ENCODE measurements at places on chromosomes 11 and 22. TPM values are rescaled to one million over a fixed set of nuclear protein-coding genes. Genes with fewer than 3 reads are reported as not detected.
A peak's percentile ranks its signal among the peaks of the same experiment; 100 is the strongest.

DNA sequence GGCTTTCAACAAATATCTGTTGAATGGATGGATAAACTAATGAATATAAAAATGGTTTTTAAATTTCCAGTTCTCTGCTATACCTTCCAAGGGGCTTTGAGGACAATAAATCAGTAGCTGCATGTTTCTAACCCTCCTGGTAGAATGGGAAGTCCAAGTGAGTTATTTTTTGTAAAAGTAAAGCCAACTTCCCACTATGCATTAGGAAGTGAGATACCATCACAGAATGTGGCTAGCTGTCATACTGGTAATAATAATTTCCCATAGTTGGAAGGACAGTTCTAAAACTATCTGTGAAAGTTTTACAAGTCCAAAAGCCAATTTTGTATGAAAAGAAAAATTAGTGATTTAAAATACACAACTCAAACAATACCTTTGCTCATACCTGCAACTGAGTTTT, 50.0 kb downstream of the TMEM123 start:
- no peaks in the 10 kb centered on the region for H3K4me1 ChIP-seq
- H3K4me3 ChIP-seq = no peak overlapping the region
- DNase-seq = no peak
- H3K27ac ChIP-seq = no peak overlapping the region
- H3K36me3 ChIP-seq = peaks cover 15% of the 10 kb centered on the region
- no peaks in the 10 kb centered on the region for H3K27me3 ChIP-seq

DNA sequence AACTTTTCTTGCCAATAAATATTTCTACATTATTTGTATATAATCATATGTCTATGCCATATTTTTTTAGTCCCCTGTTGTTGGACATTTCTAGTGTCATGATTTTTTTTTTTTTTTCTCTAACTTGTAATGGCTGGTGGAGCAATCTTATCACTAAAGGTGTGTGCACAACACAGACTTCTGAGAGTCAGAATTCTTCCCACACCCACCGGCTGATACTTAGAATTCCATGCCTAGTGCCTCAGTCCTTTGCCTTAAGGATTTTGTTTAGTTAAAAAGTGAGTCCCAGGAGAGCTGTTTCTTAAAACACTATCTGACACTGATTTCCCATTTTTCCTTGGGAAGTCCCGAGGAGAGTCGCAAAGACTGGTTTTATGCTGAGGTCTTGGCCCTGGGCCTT, 87.7 kb upstream of the BARX2 start:
- H3K36me3 ChIP-seq = no peaks in the 10 kb centered on the region
- no peak overlapping the region for H3K27ac ChIP-seq
- no peaks in the 10 kb centered on the region for H3K27me3 ChIP-seq
- H3K4me1 ChIP-seq = no peaks in the 10 kb centered on the region

- H3K4me1 ChIP-seq = no peaks in the 10 kb centered on the region
- DNase-seq = no peak
- no peak overlapping the region for H3K27ac ChIP-seq
- no peak overlapping the region for H3K4me3 ChIP-seq
- no peaks in the 10 kb centered on the region for H3K36me3 ChIP-seq
These were observed 43.2 kb upstream of the ME3 start for GRCh38 chr11:86715611-86716010.

- H3K27ac ChIP-seq = no peak overlapping the region
- peaks cover 2% of the 10 kb centered on the region for H3K27me3 ChIP-seq
- H3K4me3 ChIP-seq = no peak overlapping the region
- DNase-seq = no peak
- H3K36me3 ChIP-seq = no peaks in the 10 kb centered on the region
These were observed 204.5 kb upstream of the NAV2 start for GRCh38 chr11:19508165-19508564.

DNA sequence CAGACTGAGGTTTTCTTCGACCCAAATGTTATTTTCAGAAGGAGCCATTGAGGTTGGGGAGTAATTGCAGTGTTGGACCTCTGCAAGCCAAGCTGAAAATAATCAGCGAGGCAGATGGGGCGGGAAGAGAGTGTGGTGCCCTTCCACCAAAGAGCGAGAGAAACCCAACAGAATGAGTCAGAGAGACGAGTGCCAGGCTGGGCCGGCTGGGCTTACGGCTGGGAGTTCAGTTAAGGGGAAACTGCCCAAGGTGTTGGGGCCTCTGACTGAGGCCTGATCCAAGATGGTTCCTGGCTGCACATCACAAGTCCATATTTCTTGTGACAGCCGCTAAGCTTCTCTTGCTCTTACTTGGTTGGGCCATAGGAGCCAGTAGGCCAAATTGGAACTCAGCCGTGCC, 30.4 kb upstream of the CREB3L1 start:
- no peak overlapping the region for H3K4me3 ChIP-seq
- no peaks in the 10 kb centered on the region for H3K36me3 ChIP-seq
- no peaks in the 10 kb centered on the region for H3K27me3 ChIP-seq
- DNase-seq = no peak
- H3K27ac ChIP-seq = no peak overlapping the region
- no peaks in the 10 kb centered on the region for H3K4me1 ChIP-seq

DNA sequence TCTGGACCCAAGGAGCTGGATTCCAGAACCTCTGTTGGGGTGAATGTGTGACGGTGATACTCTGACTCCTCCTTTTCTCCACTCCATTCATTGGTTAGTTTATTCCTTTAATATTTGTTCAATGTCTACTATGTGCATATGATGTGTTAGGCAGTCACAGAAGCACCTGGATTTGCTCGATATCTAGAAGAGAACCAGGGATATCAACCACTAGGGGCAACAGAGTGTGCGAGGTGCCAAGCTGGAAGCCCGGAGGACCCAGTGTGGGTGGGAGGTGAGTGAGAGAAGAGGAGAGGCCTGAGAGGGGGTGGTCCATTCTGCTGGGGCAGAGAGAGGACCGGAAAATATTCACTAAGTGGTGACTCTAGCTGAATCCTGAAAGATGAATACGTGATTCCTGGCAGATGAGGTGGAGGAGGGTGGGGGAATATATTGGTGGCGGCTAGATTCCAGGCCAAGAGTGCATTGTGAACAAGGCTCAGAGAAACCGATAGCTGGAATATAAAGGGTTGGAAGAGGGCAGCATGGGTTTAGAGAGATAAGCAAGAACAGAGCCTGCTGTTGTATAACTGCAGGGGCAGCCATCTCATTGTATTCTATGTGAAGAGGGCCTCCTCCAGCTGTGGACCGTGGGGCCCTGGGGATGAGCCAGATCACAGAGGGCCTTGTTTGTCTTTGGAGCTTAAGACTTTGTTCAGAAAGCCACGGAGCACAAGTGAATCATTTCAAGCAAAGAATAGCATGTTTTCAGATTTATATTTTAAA, 6.9 kb upstream of the TIMP3 start:
- no peak overlapping the region for H3K4me3 ChIP-seq
- no peaks in the 10 kb centered on the region for H3K4me1 ChIP-seq
- H3K27ac ChIP-seq = no peak overlapping the region
- no peaks in the 10 kb centered on the region for H3K27me3 ChIP-seq

DNA sequence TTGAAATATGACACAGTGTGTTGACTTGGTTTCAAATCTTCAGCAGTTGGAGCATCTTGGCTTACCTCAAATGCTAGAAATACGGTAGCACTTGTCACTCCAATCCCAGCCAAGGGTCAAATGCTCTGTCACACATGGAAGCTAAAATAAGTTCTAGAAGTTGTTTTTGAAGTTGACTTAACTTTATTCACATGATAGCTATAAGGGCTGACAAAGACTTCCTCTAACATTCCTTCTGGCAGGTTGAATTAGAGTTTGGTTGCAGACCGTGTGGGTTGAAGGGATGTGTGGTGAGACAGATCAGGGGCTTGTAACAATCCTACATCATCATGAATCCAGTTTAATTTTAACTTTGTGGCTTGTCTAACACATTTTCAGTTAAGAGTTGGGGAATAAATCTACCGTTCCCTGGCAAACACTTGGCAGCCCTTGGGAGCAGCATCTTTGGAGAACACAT, 4.6 kb downstream of the SLN start:
- no peak for DNase-seq
- H3K27me3 ChIP-seq = no peaks in the 10 kb centered on the region
- no peaks in the 10 kb centered on the region for H3K4me1 ChIP-seq
- no peaks in the 10 kb centered on the region for H3K36me3 ChIP-seq

- no peaks in the 10 kb centered on the region for H3K36me3 ChIP-seq
- no peaks in the 10 kb centered on the region for H3K27me3 ChIP-seq
- no peak for DNase-seq
- H3K4me1 ChIP-seq = no peaks in the 10 kb centered on the region
These were observed 25.5 kb downstream of the TMPRSS13 start for GRCh38 chr11:117903505-117904382.

DNA sequence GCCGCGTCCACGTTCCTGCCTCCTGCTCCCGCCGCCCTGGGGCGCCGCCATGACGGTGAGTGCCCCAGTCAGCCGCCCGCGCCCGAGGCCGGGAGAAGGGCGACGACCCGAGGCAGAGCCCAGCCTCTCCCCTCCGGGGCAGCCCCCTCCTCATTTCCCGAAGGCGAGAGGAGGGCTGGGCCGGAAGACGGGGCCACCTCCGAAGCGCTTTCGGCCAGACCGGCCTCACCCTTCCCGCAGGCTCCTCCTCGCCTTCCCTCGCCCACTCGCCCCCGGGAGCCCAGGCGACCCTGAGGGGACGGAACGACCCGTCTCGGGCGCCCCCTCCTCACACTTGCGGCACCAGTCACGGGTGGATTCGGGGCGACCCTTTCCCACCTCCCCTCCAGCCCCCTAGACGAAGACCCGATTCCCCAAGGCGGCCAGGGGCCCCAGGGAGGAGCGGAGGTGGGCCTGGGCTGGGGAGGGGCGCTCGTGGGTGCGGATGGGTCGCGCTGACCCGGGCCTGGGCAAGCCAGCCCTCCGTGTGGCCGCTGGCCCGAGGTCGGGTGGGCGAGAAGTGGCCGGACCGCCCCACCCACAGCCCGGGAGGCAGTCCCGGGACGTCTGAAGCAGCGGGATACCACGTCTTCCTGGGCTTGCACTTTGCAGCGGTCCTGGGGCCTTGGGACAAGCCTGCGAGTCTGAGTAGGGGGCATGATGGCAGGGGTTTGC, 49.7 kb downstream of the TRIOBP start:
- H3K27me3 ChIP-seq = no peaks in the 10 kb centered on the region
- peaks cover 39% of the 10 kb centered on the region for H3K4me1 ChIP-seq
- peak overlapping the region; percentile 99 for H3K27ac ChIP-seq

DNA sequence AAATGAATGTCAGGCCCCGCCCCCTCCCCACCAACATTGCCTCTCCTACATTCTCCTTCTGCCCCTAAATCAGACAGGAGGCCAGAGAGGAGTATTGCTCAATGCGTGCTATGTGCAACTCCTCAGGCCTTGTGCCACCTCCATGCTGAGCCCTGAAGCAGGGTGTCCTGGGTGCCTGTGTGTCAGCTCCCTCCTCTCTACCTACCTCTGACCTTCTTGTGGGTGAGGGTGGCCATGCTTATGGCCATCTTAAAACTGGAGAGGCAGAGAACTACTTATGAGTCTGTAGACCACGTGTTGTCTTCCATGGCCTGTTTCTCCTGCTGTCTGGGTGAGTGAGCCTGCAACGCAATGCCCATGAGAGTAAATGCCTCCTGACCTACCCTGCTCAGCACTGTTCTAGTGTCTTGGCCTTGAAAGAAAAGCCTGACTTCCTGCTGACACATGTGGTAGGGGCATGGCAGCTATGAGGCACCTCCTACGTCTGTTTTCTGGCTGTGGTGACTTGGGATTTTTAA, 10.5 kb downstream of the MCAM start:
- H3K4me1 ChIP-seq = no peaks in the 10 kb centered on the region
- H3K27me3 ChIP-seq = no peaks in the 10 kb centered on the region
- H3K36me3 ChIP-seq = no peaks in the 10 kb centered on the region
- no peak overlapping the region for H3K4me3 ChIP-seq

DNA sequence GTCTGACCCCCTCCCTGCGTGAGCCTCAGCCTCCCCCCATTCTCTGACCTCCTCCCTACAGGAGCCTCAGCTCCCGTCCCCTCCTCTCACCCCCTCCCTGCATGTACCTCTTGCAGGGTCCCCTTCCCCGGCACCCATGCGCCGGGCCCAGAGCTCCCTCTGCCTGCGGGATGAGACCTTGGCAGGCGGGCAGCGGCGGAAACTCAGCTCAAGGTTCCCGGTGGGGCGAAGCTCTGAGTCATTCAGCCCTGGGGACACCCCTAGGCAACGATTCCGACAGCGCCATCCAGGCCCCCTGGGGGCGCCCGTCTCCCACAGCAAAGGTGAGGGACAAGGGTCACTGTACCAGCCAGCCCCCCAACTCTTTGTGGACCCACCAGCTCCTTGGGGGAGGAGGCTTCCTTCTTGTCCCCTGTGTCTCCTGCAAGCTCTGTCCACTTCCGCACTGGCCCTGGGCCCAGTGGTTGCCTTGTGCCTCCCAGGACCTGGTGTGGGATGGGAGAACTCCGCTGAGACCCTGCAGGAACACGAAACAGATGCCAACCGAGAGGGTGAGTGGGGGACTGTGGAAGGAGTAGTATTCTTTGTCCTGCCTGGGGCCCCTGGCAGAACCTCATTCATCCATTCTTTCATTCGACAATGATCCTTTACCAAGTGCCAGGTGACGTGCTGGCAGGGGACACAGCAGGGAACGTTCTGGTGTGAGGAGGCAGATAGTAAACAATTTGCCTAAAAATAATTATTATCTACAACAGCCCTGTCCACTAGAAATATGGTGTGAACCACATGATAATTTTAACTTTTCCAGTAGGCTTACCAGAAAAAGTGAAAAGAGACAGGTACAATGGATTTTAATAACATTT, 3.7 kb upstream of the RPS6KA4 start:
- H3K36me3 ChIP-seq = no peaks in the 10 kb centered on the region
- DNase-seq = peak; percentile 50
- peak overlapping the region; percentile 8 for H3K4me3 ChIP-seq
- H3K27me3 ChIP-seq = no peaks in the 10 kb centered on the region
- peak overlapping the region; percentile 68 for H3K27ac ChIP-seq

- no peak for DNase-seq
- no peak overlapping the region for H3K27ac ChIP-seq
- H3K27me3 ChIP-seq = no peaks in the 10 kb centered on the region
- H3K4me3 ChIP-seq = no peak overlapping the region
These were observed 25.1 kb downstream of the B3GAT1 start for GRCh38 chr11:134386945-134387344.

GRCh38 chr22:20442485-20443284, 5.1 kb upstream of the SCARF2 start:
- no peaks in the 10 kb centered on the region for H3K27me3 ChIP-seq
- no peak for DNase-seq
- no peak overlapping the region for H3K27ac ChIP-seq
- no peaks in the 10 kb centered on the region for H3K36me3 ChIP-seq

DNA sequence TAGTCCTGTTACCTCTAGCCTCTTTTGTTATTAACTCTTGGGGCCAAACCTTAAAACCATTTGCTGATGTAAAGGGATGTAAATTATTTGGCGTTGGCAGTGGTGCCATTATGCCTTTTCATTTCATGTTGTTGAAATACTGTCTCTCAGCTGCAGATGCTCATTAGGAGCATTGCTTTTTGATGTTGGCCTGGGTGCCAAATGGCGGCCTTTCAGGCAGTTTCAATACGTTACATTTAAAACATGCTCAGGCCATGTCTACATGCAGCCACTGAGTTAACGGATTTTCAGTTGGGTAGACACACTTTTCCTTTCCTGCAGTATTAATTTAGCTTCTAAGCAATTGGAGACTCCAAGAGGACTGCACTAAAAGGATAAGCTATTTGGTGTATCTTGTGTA, 5.3 kb downstream of the NCAM1 start:
- no peaks in the 10 kb centered on the region for H3K36me3 ChIP-seq
- DNase-seq = no peak
- peaks cover 17% of the 10 kb centered on the region for H3K27me3 ChIP-seq
- H3K4me1 ChIP-seq = no peaks in the 10 kb centered on the region

ZNHIT2 gene
- 23.3 TPM for total RNA-seq

PTPMT1 gene
- total RNA-seq = 137 TPM

IL18 gene
- total RNA-seq = 16.8 TPM

OR5A1 gene
- total RNA-seq = not detected

JAML gene
- total RNA-seq = 2.3 TPM

DRD4 gene
- not detected for total RNA-seq

TMEM151A gene
- total RNA-seq = 1.6 TPM
